Pancreas (tissue), 10 donors: ENCODE measurements at places on chromosomes 3 and 15. TPM values are rescaled to one million over a fixed set of nuclear protein-coding genes. Genes with fewer than 3 reads are reported as not detected.

DNA sequence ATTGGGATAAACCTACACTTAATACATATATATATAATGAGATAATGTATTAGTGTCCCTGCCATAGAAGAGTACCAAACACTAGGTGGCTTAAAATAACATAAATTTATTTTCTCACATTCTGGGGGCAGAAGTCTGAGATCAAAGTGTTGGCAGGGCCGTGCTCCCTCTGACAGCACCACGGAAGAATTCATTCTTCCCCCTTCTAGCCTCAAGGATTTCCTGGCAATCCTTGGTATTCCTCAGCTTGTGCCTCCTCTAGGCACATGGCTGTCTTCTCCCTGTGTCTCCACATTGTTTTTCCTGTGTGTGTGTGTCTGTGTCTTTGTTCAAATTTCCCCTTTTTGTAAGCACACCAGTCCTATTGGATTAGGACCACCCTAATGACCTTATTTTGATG is 115.2 kb upstream of the AGBL1 start:
- no peak for DNase-seq

The VWA5B2 gene
- 6.3 TPM for total RNA-seq

GRCh38 chr3:102181175-102181920 is 253.5 kb upstream of the ZPLD1 start:
- DNase-seq: peak; percentile 31

GRCh38 chr3:140403608-140404007 is 274.3 kb upstream of the TRIM42 start:
- DNase-seq: no peak

The PLA2G4E gene
- total RNA-seq: not detected

DNA sequence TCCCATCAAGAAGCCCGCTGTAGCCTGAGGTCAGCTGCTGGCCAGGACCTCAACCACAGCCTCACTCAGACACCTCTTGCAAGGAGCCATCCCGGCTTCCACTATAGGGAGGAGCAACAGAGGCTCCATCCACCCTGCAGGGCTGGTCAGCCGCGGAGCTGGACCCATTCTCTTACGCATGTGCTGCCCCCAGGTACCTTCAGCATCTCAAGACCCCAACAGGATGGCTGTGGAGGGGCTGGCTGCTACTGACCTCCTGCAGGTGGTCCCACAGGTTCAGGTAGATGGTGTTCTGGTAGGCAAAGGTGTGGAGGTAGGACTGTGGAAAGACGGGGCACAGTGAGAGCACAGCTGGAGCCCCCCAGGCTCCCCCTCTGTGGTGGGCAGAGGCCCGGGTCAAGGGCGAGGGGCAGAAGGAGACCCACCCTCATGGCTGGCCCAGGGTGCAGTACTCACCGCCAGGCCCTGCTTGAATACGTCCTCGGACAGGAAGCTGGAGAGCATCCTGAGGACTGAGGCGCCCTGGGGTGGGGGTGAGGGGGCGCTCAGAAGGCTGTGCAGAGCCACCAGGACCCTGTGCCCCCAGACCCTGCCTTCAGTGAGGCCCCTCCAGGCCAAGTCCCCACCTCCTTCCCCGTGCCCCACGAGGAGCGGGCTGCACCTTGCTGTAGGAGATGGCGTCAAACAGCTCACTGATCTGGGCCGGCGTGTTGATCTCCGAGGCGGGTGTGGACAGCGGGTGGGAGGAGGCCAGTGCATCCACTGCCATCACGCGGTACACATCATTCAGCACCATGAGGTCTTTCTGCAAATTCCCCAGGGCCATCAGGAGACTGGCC is 11.4 kb downstream of the ANPEP start:
- DNase-seq: peak; percentile 34

The ALDH1A3 gene
- 8.0 TPM for total RNA-seq
